ENCODE measurements at places on chromosomes 12 and 14. TPM values are rescaled to one million over a fixed set of nuclear protein-coding genes. Genes with fewer than 3 reads are reported as not detected.
A peak's percentile ranks its signal among the peaks of the same experiment; 100 is the strongest.

ARHGEF25 gene
- 2.4 TPM for total RNA-seq

- no peak for DNase-seq
Measured at GRCh38 chr12:79217306-79217705, 352.7 kb downstream of the SYT1 start.

PKP2 gene
- total RNA-seq: 19.6 TPM

DNA sequence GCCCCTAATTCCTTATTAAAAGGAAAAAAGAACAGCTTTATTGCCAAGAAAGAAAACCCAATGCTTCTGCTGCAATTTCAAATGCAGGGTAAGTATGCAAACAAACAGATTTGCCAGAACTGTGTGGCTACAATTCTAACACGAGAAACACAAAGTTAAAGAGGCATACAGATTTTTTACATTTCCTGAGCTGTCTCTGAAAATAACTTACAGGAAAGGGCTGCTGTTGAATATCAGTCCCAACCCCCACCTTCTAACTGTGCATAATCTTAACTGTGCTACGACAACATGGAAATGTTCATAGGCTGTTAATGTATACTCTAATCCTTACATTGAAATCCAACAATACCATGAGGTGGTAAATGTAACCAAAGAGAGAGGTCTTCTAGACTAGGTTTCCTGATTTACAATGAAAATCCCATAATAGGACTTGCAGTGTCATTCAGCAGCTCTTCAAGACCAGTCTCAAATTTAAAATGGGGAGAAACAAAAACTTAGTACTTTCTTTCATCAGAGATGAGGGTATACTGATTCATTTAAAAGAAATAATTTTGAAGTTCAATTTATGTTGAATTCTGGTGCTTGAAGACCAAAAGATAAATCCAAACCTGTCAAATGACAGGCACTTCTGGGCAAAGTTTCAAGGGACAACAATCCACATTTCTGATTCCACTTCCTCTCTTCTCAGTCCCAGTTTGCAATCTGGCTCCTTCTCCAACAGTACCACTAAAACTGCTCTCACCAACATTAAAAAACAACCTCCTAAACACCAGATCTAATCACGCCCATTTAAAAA is 14.4 kb downstream of the FGD6 start:
- no peak for DNase-seq

FBXW8 gene
- total RNA-seq: 25.4 TPM

DNA sequence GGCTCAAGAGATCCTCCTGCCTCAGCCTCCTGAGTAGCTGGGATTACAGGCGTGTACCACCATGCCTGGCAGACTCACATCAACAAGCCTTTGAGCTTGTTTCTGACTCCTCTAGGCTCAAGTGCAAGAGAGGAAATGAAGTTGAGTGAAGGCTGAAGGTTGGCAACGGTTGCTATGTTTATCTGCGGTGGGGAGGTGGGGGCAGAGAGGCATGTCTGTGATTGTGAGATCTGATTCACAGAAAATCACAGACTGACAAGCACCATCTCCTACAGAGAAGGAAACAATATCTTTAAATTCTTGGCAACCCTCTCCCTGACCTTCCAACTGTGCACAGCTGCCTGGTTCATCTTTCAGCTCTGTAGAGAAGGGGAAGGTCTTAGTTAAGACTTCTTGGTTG is 22.1 kb upstream of the NINJ2 start:
- peak; percentile 61 for DNase-seq

DNA sequence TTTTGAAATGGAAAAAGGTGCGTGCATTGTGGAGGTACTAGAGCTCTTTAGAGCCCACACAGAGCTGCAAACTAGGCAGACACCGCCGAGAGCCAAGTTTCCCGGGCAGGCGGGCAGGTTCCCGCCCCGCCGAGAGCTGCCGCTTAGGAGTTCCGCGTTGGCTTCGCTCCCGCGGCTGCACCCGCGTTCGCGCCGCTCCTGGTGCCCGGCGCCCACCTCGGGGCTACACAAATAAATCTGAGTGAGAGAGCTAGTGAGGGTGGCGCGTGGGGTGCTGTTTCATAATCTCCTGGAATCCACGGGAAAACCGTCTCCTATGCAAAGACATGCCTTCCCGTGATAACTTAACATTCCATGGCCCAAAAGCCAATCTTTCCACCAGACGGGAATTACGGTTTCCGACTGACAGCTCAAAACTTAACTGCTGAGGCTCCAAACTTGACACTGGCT is 645 bp downstream of the KITLG start:
- no peak for DNase-seq
